ENCODE measurements at places on chromosomes 13 and 19.

- no peak for DNase-seq
Observed at GRCh38 chr13:26956522-26957142, 196.0 kb upstream of the GPR12 start.

GRCh38 chr13:36973621-36974295 lies 25.4 kb downstream of the ALG5 start:
- no peak for DNase-seq

- DNase-seq = no peak
Observed at GRCh38 chr19:51027873-51028272, 1.5 kb upstream of the KLK11 start.

- DNase-seq = no peak
Observed at GRCh38 chr19:58584498-58585441, 11.6 kb upstream of the MZF1 start.

GRCh38 chr13:51620165-51620983 lies 36.1 kb downstream of the WDFY2 start:
- DNase-seq = no peak

- DNase-seq = no peak
Observed at GRCh38 chr13:40330950-40331349, 335.5 kb downstream of the FOXO1 start.

- DNase-seq = no peak
Observed at GRCh38 chr13:71591374-71591773, 275.6 kb downstream of the DACH1 start.

- no peak for DNase-seq
Observed at GRCh38 chr13:40878823-40879222, 89.4 kb downstream of the SLC25A15 start.

DNA sequence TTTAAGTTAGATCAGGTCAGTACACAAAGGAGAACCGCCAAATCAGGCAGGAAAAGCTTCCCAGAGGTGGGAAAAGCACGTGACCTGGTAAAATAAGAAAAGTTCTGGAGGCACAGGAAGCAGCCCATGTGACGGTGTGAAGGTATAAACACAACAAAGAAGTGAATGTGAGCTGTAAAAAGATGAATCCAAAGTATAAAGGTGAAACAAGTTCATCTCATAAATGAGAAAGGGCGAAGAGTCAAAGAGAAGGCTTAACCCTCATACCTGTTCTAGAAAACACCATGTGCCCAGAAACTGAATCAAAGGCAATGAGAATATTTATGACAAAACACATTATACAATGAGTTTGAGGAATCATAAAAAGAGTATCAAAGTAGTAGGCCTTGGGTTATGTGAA lies 47.0 kb downstream of the USP12 start:
- DNase-seq = no peak

GRCh38 chr19:9032136-9032631 lies 22.0 kb upstream of the MUC16 start:
- no peak for DNase-seq

DNA sequence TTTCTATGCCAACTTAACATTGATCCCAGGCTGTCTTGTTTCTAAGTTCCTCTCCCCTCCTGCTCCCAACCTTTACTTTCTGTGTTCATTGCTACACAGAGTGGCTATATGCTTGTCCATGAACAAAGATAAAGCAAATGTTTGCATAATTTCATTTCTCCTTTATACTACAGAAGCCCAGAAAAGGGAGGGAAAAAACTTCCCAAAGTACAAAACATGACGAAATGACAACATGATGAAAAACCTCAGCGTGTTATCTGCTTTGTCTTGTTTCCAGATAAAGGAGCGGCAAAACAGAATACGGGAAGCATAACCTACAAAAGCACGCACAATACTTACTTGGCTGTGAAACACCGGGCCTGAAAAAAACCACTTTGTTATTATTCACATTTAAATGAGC lies 336.8 kb downstream of the DNAJC15 start:
- no peak for DNase-seq

- DNase-seq = no peak
Observed at GRCh38 chr13:25633093-25633492, 261.3 kb downstream of the ATP8A2 start.

DNA sequence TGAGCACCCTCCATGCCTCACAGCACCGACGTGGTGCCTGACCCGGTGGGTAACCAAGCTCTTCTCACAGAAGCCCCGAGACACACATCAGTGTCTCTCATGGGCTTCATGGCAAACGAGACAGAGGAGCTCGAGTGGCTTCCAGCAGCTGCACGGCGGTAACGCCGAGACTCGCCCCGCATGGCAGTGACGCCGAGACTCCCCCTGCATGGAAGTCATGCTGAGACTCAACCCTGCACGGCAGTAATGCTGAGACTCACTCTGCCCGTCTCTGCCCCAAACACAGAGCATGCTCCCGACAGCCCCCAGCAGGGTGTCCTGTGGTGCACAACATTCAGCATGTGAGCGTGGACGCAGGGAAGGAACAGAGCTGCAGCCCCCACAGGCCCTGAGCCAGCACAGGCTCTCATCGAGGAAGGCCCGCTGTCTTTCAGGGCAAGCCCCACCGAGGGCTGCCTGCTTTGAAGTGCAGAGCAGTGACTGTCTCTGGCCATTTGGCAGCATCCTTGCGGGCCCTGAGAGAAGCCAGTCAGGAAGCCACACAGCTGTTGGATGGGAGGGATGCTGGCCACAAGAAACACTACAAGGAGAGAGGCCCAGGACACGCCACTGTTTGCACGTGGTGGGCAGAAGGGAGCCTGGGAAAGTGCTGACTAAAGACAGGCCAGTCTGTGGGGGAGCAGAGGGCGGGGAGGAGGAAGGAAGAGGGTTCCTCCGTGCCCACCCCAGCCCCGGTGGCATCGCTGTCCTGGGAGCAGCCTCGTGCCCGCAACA lies 9.5 kb downstream of the GAS6 start:
- DNase-seq = no peak

DNA sequence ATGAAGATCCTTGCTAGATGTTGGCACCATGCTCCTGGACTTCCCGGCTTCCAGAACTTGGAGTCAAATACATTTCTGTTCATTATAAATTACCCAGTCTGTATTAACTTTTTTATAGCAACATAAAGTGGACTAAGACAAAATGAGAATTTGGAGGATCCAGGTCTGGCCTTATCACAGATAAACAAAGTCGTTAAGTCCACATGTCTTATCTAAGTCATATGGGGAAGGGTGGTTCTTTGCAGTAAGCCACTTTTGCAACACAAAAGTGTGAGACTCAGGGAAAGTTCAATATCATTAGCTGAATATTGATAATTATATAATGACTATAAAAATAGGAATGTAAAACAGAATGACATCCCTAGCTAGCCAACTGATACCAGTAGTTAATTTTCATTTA lies 91.6 kb upstream of the SIAH3 start:
- no peak for DNase-seq

DNA sequence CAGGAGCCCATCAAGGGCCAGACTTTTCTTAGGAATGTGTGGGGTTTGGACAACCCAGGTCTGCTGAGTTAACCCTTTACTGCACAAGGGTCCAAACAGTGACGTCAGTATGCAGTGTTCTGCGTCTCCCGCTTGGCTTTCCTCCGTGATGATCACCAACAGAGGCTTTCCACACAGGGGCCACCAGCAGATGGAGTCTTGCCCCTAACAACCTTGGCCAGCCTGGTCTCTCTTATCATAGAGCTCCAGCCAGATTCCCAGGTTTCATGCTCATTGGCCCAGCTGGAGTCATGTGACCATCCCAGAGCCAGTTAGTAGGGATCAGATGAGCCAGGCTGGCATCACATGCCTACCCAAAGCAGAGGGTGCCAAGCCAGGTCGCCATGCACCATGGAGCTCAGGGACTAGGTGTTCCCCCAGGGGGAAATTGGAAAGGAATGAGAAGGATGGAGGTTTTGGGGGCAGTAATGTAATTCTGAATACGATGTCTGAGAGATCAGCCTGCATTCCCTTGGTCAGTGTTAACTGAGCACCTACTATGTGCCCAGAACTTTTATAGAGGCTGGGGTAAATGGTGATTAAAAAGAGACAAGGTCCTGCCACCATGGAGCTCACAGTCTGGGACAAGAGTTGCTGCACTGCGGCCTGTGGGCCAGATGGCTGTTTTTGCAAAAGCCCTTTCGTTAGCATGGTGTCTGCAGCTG lies 61.2 kb downstream of the MYH14 start:
- no peak for DNase-seq

DNA sequence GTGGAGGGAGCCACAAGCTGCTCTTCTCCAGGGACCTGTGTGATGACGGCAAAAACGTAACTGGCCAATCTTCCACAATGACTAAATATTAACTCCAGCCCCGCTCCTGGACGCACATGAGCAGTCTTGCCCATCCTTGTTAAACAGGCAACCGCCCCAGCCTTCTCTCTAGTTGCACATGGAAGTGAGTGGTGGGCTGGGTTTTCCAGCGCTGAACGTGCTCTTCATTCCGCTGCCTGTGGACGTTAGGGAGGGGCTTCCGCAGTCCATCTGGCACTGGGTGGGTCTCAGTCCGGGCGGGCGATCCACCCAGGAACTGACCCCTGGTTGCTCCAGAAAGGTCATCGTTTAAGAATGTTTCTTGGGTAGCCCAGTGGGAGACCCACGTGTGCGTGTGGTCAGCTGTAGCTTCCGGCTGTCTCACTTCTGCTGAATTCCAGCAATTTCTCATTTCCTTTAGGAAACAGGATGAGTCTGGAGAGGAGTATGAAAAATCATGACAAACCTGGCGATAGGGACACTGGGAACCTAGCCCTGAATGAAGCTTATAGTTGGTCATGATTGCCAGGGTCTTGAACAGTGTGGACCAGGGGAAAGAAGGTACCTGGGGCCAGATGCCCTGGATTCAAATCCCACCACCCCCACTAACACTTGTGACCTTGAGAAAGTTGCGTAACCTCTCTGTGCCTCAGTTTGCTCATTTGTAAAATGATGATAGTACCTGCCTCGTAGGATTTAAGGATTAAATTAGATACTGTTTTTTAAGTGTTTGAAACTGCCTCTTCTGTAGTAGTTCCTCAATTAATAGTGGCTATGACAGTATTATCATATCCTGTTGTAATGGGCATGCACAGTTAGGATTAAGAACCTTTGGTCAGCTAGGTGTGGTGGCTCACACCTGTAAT lies 92.6 kb downstream of the SIPA1L3 start:
- no peak for DNase-seq

DNA sequence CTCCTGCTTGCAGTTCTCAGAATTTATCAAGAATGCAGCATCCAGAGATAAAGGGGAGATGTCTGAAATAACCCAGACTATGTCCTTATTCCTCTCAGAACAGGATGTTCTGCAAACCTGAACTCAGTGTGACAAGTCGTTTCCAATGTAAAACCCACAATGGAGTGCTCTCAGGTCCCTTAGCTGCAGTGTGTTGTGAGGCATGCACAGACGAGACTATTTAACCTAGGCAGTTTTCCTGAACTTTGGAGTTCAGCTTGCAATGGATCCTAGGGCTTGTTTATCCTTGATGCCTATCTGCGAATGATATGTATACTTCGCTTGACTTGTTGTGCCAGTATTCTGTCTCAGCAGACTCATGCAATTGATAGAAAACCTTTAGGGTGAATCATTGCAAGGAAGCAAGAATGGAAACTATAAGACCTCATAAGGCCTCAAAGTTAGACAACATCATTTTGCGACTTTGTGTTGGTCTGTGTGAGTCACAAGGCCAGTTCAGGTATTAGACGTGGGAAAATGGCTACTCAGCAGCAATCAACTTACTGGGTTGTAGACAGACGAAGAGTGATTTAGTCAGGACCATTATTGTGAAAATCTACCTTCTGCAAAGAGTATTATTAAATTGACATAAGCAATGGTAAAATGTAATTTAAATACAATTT lies 2439.9 kb upstream of the PCDH20 start:
- DNase-seq = no peak

DNA sequence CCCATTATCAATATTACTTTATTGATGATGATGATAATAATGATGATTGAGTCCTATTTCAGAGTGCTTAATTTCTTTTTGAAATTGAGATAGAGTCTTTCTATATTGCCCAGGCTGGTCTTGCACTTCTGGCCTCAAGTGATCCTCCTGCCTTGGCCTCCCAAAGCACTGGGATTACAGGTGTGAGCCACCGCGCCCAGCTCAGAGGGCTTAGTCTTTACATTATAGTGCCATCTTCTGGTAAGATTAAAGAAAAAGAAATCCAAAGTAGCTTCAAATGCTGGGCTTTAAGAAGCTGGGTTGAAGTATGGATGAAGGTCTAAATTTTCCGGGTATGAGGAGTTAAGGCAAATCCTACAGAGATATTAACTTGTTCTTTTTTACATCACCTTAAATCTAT lies 3.4 kb upstream of the ZNF333 start:
- no peak for DNase-seq

DNA sequence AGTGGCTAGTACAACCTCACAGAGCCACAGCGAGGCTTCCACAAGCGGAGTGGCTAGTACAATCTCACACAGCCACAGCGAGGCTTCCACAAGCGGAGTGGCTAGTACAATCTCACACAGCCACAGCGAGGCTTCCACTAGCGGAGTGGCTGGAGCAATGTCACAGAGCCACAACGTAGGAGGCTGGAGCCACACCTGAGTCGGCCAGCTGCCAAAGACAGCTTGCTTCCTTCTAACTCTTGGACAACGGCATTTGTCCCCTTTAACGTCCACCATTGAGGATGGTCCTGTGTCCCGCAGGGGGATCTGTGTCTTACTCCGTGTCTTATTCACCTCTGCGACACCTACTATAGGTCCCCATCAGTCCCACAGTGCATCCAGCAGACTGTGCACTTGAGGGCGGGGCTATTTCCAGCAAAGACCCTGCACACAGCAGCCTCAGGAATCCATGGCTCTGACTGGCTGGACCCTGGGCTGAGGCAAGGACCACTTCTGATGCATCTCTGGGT lies 3.7 kb downstream of the ZNF787 start:
- DNase-seq = no peak

- DNase-seq = no peak
Observed at GRCh38 chr19:55256562-55257460, 2.0 kb downstream of the PPP6R1 start.

DNA sequence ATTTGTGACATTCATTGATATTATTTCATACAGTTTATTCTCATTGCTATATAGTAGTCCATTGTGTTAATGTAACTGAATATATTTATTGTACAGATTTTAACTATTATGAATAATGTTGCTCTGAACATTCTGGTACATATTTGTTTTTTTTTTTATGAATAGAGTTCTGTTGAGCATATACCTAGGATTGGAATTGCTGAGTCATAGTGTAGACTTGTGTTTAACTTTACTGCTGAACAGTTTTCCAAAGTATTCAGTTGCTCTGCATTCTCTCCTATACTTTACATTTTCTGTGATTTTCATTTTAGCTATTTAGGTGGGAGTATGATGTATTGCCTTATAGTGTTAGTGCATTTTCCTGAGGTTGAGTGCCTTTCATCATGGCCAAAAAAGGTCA lies 97.5 kb downstream of the MAB21L1 start:
- no peak for DNase-seq

DNA sequence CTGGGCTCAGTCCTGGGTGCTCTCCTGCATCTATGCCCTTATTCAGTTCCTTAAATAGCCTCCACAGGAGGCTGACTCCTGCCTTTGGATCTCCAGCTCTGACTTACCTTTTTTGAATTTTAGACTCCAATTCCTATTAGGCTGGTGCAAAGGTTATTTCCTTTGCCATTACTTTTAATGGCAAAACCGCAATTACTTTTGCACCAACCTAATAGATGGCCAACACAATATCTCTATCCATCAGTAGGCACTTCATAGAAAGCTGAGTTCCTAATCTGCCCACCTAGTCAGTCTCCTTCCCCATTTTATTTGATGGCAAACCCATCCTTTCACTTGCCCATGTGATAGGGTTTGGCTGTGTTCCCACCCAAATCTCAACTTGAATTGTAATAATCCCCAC lies 95.3 kb downstream of the CACNA1A start:
- DNase-seq = no peak
